ENCODE measurements at places on chromosomes 1 and 21.

- no peak for DNase-seq
These were observed 21.0 kb upstream of the IFI44L start for GRCh38 chr1:78599294-78599693.

GRCh38 chr1:235067396-235068157 lies 61.1 kb downstream of the TOMM20 start:
- no peak for DNase-seq

DNA sequence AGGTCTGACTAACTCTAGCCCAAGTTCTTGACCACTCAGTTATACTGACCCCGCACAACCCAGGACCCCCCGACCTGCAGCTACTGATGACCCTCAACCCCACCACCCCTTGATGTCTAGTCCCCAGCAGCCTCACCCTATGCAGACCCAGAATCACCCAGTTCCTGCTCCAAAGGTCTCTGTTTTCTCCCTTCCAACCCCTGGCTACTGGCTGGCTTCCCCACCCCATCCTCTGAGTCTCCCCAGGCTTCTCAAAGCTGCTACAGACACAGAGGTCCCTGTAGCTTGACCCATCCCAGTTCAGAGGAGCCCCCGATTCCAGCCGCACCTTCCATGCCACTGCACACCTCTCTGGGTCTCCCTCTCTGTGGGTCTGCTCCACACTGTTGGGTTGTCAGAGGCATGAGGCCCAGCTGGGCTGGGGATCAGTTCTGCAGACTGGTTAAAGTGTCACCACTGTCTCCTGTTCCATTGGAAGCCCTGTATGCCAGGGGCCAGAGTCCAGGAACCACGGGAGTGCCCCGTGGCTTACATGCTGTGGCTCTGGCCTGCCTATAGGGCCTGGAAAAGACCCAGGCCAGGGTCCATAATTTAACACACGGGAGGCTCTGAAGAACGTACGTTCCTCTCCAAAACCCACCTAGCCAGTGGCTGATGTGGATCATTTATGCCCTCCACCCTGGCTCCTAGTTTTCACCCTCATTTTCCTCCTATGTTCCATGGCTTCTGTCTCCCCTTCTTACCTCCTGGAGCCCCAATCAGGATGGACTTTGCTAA lies 497 bp downstream of the PKLR start:
- no peak for DNase-seq

GRCh38 chr21:26806801-26807295 lies 38.4 kb downstream of the ADAMTS1 start:
- DNase-seq = no peak

GRCh38 chr1:41927118-41927517 lies 8.4 kb upstream of the HIVEP3 start:
- DNase-seq = no peak

GRCh38 chr1:242813490-242814091 lies 289.1 kb upstream of the PLD5 start:
- DNase-seq = no peak

DNA sequence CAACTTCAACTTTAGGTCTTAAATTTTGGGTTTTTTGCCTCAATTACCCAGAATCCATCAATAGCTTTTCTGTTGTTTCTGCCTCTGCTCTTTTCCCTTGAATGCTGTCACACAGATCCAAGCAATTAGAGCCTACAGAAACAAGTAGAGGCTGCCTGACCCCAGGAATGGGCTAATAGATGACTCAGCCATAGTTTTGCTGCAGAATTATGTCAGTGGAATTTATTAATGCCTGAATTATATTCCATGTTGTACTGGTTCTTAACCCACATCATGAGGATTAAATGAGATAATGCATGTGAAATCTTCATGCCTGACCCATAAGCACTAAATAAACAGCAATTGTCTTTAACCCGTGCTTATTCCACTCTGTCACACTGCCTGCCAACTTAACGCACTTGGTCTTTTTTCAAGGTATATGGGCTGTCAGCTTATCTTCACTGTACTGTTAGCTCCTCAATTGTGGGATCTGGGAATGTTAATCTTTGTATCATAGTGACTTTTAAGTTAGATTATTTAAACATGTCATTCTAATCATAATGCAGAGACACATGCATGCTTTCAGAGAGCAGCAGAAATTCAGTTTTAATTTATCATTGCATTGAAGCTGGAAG lies 213.3 kb downstream of the ROR1 start:
- DNase-seq = no peak

GRCh38 chr1:161238039-161238473 lies at the start of gene NR1I3:
TSS of gene NR1I3 (minus strand) at chr1:161238203. CDS start at chr1:161236565, 1,638 bp downstream.
- DNase-seq = no peak

- DNase-seq = no peak
These were observed 188.2 kb downstream of the HHAT start for GRCh38 chr1:210516697-210517459.

DNA sequence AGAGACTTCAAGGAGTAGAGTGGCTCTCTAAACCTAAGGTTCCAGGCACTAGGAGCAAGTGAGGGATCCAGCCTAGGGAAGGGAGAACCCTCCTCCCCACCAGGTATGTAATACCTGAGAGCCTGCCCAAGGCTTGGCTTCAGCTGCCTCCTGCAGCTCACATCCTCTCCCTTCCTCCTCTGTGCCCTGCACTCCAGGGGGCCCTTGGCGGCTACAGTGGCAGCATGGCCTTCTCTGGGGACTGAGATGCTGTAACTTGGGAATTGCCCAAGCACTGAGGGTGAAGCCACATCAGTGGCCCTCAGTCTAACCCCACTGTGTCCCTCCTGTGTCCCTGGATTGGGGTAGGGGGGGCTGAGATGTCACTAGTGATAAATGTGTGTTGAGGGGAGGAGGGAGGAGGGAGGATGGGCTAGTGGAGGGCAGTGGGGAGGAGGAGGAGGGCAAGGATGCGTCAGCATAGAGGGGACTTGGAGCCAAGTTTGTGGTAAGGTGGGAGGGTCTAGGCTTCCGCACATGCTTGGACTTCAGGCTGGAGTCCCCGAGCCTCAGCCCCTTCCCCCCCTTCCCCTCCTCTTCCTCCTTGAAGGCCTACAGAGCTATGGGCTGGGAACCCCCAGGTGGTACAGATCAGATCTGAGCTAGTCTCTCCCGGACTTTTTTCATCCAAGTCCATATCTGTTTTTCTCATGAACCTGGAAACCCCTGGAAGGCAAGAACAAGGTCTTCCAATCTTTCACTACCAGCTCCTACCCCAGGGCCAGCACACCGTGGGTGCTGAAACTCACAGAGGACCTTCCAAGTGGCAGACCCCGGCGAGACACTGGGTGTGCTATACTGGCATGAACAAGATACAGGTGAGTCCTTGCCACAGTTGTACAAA lies 17.5 kb downstream of the COL9A2 start:
- DNase-seq = no peak

GRCh38 chr1:197985351-197985750 lies 68.2 kb downstream of the LHX9 start:
- no peak for DNase-seq

DNA sequence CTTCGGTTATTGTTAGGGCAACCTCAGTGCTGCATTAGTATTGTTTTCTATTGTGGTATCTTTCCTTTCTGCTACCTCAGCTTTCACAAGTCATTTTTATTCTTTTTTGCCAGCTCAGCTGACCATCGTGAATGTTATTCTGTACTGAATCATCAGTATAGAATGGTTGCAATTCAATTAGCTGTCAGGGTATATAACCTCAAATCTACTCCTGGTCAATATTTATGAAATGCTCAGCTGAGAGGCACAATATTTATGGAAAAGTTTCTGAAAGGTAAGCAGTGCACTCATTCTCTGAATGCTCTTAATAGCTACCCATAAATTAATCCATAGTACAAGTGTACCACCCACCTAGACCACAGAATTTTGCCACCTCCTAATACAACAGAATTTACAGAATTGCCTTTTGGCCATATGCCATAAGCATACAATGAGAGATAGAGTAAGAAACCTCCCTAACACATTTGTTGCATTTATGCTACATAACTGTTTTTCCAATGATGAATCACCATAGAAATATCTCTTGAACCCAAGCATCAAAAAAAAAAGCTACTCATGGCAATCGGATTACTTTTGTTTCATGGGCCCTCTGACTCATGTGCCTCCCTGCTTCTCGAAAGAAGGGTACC lies 732.6 kb upstream of the CHRM3 start:
- no peak for DNase-seq
